ENCODE measurements at places on chromosomes 16 and 17. TPM values are rescaled to one million over a fixed set of nuclear protein-coding genes. Genes with fewer than 3 reads are reported as not detected.
A peak's percentile ranks its signal among the peaks of the same experiment; 100 is the strongest.

GRCh38 chr16:66043326-66043725 lies 323.2 kb upstream of the CDH5 start:
- DNase-seq, result no peak

GRCh38 chr17:65332375-65332774 lies 195.2 kb downstream of the RGS9 start:
- DNase-seq, result peak; percentile 18

The SDR42E1 gene
- total RNA-seq, result 7.5 TPM

The NHERF2 gene
- total RNA-seq, result 26.6 TPM

DNA sequence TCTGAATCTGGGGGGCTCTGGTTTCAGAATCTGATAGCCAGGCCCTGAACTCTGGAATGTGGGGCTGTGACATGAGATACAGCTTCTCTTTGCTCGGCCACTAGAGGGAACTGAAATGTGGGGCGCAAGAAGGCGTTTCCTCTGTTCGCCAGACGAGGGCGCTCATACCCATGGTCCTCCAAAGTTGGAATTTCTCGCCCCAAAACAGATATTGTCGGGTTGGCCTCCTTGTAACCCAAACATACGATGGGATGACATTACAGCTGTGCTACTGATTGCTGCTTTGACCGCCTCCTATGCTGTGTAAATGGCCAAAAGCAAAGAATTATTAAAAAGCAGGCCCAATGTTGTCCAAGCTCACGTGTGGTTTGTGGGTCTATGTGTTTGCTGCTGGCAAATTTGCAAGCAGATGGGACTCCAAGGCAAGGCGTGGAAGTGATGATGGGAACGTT lies 13.1 kb upstream of the MSI2 start:
- DNase-seq, result peak; percentile 65

- DNase-seq, result no peak
Measured at GRCh38 chr16:87279094-87279658, 38.0 kb downstream of the C16orf95 start.

- no peak for DNase-seq
Measured at GRCh38 chr16:27925612-27926011, 137.9 kb downstream of the GSG1L start.

The EFCAB13 gene
- total RNA-seq, result 5.1 TPM

- DNase-seq, result no peak
Measured at GRCh38 chr16:89586853-89587252, 11.3 kb downstream of the CPNE7 start.

GRCh38 chr17:17824119-17824782 lies 12.5 kb downstream of the SREBF1 start:
- no peak for DNase-seq

The HOXB9 gene
- total RNA-seq, result 4.5 TPM

GRCh38 chr16:49726155-49726554 lies 129.8 kb downstream of the ZNF423 start:
- DNase-seq, result no peak

- DNase-seq, result peak; percentile 23
Measured at GRCh38 chr17:63993368-63993985, 4.7 kb upstream of the PRR29 start.

- no peak for DNase-seq
Measured at GRCh38 chr17:78401891-78402290, 23.4 kb downstream of the PGS1 start.

The GRAP gene
- total RNA-seq, result not detected

- DNase-seq, result no peak
Measured at GRCh38 chr16:11205065-11205699, 50.8 kb downstream of the SOCS1 start.

The ZG16 gene
- 1.9 TPM for total RNA-seq

DNA sequence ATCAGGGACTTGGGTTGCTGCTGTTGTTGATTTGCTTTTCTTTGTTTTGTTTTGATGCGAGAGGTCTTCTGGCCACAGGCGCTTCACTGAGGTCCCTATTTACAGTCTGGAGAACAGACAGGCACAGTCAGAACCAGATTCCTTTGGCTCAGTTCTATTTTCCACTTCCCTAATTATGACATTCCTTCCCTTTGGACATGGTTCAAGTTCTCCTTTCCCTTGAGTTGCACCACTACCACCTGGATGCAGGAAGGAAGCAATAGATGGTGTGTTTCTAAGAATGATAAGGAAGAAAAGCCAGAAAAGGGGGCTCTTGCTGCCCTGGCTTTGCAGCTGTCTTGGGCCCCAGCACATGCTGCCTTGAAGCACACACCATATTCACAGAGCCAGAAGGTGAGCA lies 160.6 kb downstream of the MAF start:
- no peak for DNase-seq

DNA sequence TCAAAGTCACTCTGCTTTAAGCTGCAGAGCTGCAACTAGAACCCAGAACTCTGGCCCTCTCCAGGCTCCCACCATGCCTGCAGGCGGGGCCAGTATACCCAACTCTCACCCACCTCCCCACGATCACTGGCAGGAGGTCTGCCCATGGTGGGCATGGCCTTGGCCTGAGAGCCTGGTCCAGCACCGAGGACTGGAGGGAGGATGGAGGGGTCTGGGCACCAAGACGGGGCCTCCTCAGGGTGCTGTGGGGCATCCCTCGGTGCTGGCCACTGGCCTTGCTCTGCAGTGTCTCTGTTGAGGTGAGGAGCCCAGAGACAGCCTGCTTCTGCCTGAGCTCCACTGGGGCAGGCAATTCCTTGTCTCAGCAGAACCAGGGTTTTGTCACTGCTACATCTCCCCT lies 1.5 kb upstream of the KRT16 start:
- DNase-seq, result no peak

DNA sequence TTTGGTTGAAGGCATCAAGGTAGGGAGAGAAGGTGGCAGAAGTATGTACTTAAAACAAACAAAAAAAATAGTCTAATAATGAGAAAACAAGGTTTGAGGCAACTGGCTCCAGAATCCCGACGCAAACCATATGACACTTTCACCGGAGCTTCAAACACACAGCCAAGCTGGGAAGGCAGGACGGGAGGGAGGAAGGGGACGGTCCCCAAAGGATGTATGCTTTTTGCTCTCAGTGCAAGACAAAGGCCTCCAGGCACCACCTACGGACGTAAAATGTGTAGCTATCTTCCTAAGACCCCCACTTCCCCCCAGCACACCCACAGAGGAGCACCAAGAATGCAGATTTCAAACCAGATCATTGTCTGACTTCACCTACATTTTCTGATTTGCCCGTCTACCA lies 102.3 kb downstream of the ZFHX3 start:
- DNase-seq, result no peak

The SLC16A13 gene
- total RNA-seq, result 7.1 TPM

The UTS2R gene
- total RNA-seq, result 1.3 TPM

GRCh38 chr17:55666806-55667205 lies 55.9 kb downstream of the TMEM100 start:
- no peak for DNase-seq

DNA sequence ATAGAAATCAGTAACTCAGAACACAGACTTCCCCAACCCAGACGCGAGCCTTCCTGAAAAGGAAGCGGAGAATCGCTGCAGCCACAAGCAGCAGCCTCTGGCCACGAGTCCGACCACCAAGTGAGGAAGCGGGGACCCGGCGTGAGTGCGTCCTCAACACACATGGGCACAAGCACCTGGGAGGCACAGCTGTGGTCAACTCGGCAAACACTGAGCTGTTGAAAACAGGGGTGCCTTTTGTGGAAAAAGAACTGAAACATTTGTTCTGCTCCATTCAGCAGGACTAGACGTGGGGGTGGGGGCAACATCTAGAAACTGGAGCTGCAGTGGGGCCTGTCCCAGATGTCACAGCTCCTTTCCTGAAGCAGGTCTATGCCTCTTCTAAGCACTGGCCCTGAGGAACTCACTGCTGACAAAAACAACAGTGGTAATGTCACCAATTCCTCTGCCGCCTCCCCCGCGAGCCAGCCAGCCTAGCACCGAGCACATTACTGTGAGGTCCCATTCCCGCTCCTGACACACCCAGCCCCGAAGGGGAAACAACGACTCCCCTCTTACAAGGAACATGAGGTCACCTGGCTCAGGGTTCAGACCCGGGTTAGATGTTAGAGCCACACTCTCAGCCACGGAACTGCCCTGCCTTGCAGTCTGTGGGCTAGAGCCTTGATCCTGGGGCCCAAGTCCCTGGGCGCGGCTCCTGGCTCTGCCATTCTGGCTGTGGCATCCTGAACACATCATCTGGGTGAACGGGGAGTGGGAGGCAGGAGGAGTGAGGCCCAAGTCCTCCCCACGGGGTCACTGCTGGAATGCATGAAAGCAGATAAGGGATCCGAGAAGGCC lies 29.0 kb downstream of the KDM8 start:
- no peak for DNase-seq

- no peak for DNase-seq
Measured at GRCh38 chr16:79726902-79727301, 126.4 kb upstream of the MAF start.

- DNase-seq, result no peak
Measured at GRCh38 chr17:9324864-9325263, 250.8 kb downstream of the STX8 start.

The PSMD11 gene
- 198 TPM for total RNA-seq

The TVP23A gene
- total RNA-seq, result not detected

- no peak for DNase-seq
Measured at GRCh38 chr17:50356892-50357510, 11.1 kb downstream of the XYLT2 start.

The ODAD4 gene
- total RNA-seq, result 0.98 TPM

- no peak for DNase-seq
Measured at GRCh38 chr16:74305978-74306784, 9.6 kb downstream of the PSMD7 start.

The ASPA gene
- 0.42 TPM for total RNA-seq

DNA sequence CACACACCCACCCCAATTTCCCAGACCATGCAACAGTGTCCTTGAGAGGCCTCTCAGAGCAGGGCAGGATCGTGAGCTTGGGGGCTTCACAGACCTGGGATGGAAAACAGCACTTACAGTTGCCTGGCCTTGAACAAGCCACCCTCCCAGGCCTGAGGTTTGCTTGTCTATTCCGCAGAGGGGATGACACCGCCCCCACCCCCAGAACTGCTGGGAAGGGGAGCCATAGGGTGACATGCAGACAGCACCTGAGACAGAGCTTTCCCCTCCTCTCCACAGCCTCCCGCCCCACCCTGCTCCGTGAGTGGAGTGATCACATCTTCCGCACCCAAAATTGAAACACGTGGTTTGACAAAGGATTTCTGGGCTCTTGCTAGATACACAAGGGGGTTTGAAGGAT lies 131.5 kb upstream of the TNRC6C start:
- DNase-seq, result peak; percentile 26

The LMF1 gene
- 8.8 TPM for total RNA-seq

GRCh38 chr17:63516910-63517824 lies 6.0 kb upstream of the KCNH6 start:
- no peak for DNase-seq
